ENCODE measurements at places on chromosomes 3 and 15.

- no peak for DNase-seq
Measured at GRCh38 chr3:65861718-65862117, 177.0 kb downstream of the MAGI1 start.

DNA sequence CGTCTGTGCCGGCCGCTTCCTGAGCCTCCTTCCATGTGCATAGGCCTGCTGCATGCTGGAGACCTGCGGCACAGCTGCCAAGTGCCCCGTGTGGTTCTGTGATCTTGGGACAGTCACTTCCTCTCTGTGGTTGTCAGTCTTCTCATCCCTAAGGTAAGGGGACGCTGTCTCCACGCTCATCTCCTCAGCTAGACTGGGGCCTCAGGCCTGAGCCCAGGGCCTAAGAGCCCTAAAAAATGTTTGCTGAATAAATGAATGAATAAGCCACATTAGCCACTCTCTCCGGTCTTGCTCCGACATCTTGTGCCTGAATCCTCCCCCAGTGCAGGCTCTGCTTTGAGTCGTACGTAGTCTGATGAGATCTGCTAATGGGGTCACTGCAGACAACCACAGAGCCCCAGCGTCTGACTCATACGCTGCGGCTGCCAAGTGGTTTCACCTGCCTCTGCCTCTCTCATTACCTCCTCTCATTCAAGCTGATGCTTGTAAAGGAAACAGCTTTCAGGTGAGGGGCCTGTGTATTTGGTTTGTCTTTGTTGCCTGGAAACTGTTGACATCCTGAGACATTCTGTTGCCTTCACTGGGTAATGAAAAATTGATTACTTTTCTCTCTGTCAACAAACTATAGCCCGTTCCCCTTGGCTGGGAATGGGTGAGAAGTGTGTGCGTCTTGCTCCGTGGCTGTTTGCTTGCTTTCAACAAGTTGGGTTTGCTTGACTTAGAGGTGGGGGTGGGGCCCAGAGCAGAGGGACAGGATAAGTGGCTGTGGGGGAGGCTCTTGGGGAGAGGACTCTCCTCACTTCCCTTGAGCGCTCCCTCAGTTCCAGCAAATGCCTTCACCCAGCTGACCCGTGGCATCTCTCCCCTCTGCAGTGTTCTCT is 15.9 kb downstream of the RPLP1 start:
- no peak for DNase-seq

GRCh38 chr3:114178770-114179368 is at the start of gene DRD3:
Gene DRD3, minus strand, starts transcription at chr3:114179052. Its CDS starts 7,060 bp downstream, at chr3:114171992.
- no peak for DNase-seq

DNA sequence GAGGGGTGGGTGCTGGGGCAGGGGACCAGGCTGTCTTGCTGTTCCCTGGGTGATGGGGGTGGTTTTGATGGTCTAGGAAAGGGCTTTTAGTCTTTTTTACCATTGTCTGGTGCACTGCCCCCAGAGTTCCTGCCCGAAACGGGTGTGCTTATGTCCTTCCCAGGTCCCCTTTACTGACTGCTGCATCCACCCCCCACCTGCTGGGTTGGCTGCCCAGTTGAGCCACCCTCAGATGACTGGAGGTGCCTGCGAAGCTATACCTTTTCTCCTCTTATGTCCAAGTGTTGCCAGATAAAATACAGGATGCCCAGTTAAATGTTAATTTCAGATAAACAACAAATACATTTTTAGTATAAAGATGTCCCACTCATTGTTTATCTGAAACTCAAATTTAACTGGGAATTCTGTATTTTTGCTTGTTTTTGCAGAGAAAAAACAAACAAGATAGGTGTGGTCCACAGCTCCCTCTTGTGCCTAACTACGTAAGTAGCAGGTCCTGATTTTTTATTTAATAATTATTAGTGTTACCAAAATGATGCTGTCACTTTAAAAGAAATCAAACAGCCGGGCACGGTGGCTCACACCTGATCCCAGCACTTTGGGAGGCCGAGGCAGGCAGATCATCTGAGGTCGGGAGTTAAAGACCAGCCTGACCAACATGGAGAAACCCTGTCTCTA is 6.1 kb upstream of the RPP14 start:
- no peak for DNase-seq

DNA sequence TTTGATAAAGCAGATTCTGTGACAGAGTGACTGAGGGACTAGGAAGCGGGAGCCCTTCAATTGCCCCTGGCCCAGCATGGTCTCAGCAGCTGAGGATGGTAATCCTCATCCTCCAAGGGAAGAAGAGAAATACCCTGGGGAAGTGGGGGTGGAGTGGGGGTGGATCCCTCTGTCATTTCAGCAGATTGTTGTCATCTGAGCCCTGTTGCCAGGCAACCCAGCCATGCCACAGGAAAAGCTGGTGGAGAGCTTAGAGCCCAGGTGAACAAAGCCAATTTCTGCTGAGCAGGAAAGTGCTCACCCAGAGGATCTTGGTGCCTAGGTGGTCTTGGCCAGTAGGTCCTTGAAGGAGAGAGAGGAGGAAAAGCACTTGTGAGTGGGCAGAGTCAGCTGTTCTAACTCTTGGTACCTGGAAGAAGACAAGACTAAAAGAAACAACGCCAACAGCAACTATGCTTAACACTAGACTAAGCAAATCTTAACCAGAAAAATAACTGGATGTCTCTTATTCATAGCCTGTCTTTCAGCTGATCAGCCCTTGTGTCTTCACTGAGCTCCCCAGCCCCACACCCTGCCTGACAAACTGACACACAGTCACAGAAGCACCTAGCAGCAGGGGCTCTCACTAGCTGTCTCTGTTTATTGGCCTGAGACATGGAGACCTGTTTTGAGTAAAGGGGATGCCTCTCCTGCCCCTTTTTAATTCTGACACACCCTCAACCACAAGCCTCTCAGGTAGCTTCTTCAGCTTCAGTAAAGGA is 40.1 kb upstream of the DCLK3 start:
- DNase-seq = no peak

DNA sequence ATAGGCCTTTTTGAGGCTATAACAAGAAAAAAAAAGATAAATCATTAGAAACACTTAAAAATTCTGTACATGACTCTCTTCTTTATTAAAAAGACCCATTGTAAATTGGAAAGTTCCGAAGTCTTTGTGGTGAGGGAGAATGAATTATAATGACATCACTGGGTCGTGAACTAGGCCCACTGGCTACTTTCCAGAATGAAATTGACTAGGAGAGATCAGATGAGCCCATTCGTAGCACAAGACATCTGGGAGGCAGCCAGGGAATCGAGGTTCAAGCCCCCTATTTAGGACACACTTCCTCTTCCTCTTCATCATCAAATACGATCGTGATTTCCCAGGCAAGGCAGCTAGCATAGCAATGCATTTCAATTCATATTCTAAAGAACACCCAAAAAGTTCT is 889.8 kb upstream of the NR2F2 start:
- DNase-seq = no peak

Measured in cortex of kidney (tissue), 1 donor.